ENCODE measurements at places on chromosomes 7 and 10.

DNA sequence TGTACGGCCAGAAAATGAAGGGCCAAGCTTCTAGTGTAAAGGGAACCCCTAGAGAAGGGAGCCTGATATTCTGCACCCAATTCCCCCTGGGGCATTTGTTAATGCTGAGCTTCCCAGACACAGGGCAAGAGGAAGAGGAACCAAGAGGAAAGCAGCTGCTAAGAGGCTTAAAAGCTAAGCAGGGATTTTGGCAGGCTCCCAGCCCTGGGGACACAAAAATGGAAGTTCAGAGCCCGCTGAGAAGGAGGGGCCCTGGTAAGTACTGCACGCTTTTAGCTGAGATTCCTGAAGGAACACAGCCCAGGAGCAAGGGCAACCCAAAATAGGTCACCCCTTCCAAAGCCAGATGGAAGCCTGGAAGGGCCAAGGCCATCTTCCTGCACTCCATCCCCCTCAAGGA is 387.3 kb upstream of the MGMT start:
- no peak for DNase-seq

DNA sequence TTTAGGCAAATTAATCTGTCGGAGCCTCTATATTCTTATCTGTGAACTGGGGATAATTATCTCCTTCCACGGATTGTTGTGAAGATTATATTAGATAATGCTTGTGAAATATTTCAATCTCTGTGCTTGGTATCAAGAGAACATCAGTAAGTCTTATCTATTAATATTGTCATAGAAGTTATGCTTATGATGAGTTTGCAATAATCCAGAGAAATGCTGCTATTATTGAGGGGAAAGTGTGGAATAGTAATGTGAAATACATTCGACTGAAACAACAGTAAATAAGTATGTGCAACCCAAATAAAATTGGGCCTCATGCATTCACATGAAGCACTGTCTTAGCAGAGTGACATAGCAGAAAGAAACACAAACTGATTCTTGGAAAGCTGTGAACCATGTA is 13.7 kb downstream of the RHOBTB1 start:
- no peak for DNase-seq

DNA sequence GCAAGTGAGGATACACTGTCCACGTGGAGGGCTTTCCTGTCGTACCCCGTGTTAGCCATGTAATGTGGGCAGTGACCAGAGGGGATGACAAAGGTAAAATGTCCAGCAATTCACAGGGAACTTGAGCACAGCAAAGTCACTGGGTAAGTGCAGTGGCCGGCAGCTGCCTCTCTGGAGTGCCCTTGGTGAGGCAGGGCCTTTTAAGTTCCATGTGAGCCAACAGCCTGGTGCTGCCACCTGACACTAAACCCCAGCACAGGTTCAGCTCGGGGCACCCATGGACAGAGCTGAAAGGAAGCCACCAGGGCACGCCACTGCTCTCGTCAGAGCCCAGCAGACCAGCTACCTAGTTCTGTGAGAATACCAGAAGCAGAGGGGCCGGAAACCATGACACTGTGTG is 168.3 kb downstream of the PRKAG2 start:
- no peak for DNase-seq

- no peak for DNase-seq
These were observed 9.2 kb downstream of the ZCCHC24 start for GRCh38 chr10:79436066-79436849.

DNA sequence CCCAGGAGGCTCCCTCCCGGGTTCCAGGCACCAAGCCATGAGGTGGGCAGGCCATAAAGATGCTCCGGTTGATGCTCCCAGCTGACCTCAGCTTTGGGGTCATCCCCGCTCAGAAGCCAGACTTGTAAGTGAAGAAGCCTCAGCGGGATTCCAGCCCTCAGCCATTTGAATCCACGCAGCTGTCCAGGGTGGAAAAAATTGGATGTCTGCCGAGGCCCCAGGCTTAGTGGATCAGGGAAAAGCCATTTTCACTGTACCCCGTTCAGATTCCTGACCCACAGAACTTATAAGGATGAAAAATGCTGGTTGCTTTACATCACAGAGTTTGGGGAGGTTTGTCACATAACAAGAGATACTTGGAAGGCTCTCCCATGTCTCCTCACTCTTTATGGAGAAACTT is 49.2 kb upstream of the CPN1 start:
- no peak for DNase-seq

DNA sequence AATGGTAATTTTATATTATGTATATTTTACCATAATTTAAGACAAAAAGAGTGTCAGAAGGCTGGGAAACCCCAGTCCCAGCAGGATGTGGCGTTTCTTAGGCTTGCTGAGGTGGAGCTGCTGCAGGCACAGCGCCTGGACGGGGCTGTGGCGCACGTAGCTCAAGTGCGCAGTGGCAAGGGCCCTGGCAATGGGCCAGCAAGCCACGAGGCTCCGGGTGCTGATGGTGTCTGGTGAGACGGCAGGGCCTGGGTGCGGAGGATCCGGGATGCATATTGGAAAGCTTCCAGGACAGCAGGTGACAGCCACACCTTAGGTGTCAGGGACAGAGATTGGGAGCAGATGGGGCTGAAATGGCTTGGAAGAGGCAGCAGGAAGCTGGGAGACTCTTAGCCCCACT is 37.2 kb downstream of the CLEC2L start:
- DNase-seq, result no peak

DNA sequence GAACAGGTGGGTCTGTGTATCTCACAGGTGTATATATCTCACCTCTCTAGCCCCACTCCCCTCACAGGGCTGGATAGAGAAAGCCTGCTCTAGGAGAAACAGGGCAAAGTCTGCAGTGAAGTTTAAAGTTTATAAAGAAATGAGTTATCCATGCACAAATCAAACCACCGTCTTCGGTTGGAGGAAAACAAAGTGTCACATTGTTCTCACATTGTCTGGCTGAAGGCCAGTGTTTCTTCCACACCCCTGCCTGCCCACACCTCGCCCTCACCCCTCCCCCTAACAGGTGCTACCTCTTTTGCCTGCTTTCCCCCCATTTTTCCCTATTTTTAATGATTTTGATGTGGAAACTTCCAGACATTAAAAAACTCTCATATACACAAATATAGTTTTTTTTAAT is 25.8 kb downstream of the AQP1 start:
- DNase-seq, result no peak

DNA sequence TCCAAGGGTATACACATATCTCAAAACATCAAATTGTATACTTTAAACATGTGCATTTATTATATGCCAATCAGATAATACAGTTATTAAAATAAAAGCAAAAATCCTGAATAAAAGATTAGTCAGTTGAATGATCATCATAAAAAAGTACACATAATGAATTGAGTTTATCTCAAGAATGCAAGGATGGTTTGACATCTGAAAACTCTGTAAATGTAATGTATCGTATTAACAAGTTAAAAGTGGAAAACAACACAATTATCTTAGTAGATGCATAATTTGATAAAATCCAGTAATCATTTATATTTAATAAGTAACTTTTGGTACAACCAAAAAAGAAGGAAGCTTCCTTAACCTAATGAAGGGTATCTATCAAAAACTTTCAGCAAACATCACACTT is 86.6 kb downstream of the COL28A1 start:
- no peak for DNase-seq

- no peak for DNase-seq
These were observed 207.0 kb downstream of the DNAJB6 start for GRCh38 chr7:157543791-157544190.

DNA sequence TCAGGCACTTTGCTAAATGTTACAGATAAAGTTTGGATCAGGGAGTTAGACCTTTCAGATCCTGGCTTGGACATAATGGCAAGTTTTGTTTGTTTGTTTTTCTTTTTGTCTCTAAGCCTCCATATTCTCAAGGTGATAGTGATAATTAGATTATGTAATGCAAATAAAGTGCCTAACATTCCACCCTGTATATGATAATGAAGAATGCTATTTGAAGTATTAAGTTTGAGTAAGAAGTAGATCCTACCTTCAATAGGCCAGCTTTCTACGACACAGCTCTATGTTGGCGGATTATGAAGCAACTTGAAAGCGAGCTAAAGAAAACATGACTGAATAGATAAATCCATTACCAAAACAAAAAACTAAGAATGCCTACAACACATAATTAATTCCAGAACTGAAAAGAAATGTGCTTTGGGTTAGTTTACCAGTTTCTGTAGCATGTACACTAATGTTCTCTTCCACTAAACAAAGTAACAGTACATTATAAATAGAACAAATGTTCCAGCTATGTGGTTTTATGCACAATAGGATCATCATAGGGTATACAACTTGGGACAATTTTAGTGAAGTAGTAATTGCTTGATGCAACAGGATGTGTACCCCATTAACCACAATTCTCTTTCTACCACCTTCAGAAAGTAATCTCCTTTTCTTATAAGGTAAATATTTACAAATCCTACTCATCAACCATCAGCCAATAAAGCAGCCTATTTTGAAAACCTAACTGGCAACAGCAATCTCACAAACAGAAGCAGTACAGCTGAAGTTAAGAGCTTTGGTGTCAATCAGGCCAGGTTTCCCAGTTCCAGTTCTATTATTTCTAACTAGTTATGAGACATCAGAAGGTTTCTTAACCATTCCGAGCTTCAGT is 1.5 kb downstream of the SEM1 start:
- DNase-seq, result no peak

DNA sequence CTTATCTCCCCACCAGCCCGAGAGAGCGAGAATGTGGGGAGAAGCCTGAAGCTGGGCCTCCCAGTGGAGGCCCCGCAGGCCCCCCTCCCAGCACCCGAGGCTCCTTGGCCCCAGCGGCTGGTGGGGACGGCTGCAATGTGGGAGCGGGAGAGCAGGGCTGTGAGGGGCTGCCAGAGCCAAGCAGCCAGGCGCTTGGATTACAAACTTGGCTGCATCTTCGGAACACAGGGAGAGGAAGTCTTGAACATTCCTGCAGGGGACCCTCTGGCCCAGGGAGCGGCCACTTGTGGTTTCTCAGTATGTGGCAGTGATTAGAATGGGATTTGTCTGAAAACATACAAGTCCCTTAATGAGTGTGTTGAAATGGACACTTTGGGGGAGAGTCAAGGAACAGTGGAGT is 23.2 kb downstream of the ELN start:
- no peak for DNase-seq

GRCh38 chr7:126411032-126411820 is 841.5 kb downstream of the GRM8 start:
- DNase-seq, result no peak

DNA sequence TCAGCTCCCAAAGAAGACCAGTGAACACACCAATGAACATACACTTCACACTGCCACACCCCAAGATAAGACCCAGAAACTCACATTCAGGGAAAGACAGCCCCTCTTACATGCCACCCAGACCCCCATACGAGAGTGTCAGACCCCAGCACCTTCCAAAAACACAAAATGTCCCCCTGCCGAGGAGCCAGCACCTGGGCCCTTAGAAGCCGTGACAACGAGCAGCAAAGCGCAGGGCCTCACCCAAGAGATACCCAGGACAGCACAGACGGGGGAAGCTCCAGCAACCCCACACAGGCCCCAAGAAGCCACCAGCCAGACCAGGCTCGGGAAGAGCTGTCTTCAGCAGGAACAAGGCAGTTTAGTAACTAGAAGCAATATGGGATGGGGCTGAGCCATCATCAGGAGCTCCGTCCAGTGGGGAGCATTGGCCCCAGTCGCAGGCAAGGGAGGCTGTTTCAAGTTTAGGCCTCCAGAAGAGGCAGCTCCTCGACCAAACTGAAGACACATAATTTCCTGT is 243.6 kb downstream of the PTPRN2 start:
- DNase-seq, result no peak

GRCh38 chr10:4931587-4931986 is 31.6 kb upstream of the AKR1C1 start:
- no peak for DNase-seq

GRCh38 chr10:7337431-7338171 is 73.2 kb downstream of the SFMBT2 start:
- no peak for DNase-seq

DNA sequence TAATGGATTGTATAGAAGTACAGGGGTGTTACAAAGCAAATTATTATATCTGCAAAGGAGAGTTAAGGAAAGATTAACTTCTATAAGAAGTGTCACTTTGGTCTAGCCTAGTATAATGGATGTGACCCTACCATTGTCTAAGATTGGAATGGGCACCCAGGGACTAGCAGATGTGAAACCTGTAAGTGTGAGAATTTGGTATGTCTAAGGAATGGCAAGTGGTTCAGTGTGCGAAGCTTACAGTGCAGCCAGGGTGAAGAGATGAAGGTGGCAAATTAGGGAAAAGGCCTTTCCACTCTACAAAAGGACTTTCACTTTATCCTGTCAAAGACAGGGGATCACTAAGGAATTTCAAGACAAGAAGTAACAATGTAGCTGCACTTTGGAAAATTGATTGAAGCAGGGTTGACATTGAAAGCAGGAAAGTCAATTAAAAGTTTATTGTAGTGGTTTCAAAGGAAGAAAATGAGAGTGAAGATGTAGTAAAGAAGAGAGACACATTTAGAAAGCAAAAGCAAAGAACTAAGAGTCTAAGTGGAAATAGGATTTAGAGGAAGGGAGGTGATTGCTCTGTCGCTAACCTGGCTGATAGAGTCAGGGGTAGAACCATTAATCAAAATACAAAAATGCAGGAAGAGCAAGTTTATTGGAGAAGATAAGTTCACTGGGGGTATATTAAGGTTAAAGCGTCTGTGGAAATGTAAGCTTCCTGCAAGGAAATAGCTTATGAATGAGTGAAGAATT is 47.4 kb downstream of the KCND2 start:
- no peak for DNase-seq

- DNase-seq, result no peak
These were observed 1009.2 kb downstream of the SORCS3 start for GRCh38 chr10:105650306-105650705.

DNA sequence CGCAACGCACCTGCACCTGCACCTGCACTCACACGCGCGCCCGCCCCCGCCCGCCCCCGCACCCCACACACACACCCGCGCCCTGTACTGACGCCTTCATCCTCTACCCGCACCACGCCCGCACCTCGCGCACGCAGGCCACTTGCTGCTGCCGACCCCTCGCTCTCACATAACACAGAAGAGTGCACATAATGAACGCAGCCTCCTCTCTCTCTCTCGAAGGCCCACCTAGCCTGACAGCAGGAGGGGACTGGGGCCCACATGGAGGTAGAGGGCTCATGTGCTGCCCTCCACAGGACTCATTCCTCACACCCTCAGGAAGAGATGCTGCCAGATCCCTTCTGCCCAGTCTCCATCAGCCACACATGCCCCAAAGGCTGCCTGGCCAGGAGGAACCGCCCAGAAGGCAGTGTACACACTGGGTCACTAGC is 432 bp upstream of the CAMK2B start:
- DNase-seq, result no peak

GRCh38 chr10:17734432-17735080 is 17.4 kb upstream of the TMEM236 start:
- no peak for DNase-seq

DNA sequence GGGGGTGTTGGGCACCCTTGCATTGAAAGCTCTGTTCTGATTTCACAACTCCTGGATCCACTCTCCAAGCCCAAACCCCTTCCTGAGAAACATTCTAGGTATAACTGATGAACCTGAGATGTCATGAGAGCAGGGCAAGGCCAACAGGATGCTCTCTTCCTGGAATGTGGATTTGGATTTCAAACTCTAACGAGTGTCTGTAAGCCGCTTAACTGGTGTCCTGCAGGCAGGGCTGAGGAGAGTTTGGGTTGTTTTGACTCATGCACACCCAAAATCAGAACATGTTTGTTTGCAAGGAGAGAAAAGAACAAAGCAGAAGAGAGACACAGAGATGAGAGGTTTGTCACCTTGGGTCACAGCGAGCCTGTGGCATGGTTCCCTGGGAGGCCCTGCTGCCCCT is 24.6 kb upstream of the AKR1E2 start:
- no peak for DNase-seq

GRCh38 chr10:102409604-102410428 is 8.8 kb downstream of the PSD start:
- DNase-seq, result no peak

GRCh38 chr10:118551535-118552100 is 43.8 kb downstream of the PRLHR start:
- no peak for DNase-seq

Data from stimulated activated CD4-positive, alpha-beta T cell treated with anti-CD3 and anti-CD28 coated beads, Interleukin-1b, Interleukin-23, amount 100 ng/mL, for 24 hours (primary cell).